ENCODE measurements at places on chromosomes 4 and X. TPM values are rescaled to one million over a fixed set of nuclear protein-coding genes. Genes with fewer than 3 reads are reported as not detected.

DNA sequence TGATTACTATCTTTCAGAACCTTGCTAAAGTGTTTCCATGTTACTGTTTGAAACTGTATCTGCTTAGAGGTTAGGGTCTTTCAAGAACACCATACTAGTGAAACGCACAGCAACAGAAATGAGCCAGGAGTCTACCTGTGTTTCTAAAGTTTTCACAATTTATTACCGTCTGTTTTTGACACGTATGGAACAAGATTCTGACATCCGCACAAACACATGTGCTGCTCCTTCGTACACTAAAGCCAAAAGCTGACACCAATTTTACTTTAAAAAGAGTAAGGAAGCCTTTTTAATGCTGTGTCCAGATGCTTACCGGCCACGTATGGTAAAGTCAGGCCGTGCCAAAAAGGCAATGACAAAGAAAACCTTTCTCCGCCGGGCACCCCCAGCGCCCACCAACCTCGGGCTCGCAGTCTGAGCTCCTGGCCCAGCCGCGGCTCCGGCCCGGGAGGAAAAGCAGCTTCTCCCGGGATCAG lies 532 bp downstream of the RPS4X start:
- DNase-seq: no peak

DNA sequence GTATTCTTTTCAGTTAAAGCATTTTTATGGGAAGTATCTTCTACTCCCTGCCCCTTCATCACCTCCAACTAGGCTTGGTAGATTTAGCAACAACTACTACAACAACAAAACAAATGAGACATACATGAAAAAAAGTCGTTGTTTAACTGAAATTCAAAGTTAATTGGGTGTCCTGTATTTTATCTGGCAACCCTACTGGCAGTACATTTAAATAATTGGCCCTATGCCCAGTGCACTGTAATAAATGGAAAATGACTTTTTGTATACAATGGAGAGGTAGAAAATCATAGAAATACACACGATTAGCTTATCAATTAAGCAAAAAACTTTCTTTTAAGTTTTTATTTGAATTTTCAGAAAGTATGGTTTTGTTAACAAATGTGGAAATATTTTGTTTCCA lies 21.4 kb upstream of the CLGN start:
- DNase-seq: no peak

DNA sequence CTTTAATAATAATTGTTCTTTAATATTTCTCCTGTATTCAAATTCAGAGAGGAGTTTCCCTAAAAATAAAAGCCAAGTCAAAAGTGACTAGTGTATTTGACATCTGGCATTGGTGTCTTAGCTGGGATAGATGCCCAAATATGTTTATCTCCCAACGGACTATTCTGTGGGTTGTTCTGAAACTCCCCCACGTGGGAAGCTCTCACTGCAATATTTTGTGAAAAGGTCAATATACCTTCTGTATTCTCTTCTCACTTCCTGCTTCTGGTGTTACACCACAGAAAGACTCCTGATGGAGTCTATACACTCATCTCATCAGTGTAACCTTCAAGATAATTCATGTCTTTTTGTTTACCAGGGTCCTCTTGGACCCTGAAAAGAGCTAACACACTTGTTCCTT lies 2052.8 kb upstream of the TENM3 start:
- no peak for DNase-seq

- DNase-seq: no peak
Measured at GRCh38 chr4:3361896-3362295, 69.1 kb downstream of the RGS12 start.

DNA sequence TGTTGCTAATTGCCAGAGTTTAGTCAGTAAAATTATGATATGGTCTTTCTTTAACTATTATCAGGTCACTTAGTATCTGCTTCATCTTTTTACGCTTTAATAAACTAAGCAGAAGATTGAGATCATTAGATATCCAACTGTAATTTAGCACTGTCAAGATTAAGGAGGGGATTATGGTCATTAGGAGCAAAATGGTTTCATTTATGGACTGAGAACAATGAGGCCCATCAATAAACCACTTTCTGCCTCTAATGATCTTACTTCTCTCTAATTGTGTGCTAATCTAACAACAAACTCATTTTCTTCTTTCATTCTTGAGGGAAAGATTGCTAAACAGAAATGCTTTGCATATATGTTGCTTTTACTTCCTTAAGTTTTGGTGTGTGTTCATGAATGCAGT lies 340.4 kb downstream of the RPA4 start:
- DNase-seq: no peak

DNA sequence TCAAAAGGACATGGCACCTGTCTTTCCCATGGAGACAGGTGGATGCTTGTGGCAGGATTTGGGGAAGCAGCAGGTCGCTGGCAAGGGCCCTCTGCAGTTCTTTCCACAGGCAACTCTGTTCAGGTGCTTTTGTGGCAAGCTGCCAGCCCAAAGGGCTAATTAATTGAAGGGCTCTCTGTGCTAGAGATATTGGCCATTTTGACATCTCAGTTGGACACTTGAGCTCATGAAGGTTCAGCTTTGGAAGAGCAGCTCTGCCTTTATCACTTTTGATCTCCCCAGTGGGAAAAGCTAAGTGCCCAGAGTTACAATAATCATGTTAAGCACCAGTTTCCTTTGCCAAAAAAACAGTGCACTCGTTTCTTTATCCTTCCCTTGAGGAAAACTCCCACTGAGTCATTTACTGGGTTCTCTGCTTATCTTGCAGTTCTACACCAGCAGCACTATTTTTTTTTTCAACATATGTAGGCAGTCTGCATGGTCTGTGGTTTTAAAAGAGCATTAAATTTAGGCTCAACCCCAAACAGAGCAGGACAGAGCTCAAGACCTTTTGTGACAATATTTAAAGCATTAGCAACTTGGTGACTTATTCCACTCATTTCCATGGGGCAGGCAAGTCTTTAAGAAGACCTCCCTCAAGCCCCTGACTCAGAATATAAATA lies 336.4 kb upstream of the RASGEF1B start:
- no peak for DNase-seq

Gene RNF212
- total RNA-seq: 3.3 TPM

Gene BTK
- total RNA-seq: 0.09 TPM

Gene KLHL2
- 14.3 TPM for total RNA-seq

Gene ARHGAP6
- 0.07 TPM for total RNA-seq

Gene GAGE12J
- total RNA-seq: not detected

Gene TECRL
- total RNA-seq: not detected

Gene FOXP3
- 0.81 TPM for total RNA-seq
